ENCODE measurements at places on chromosomes 16 and 17.

- no peak for DNase-seq
Observed at GRCh38 chr17:7025245-7025644, 2.4 kb downstream of the BCL6B start.

GRCh38 chr16:86700046-86700945 is 121.9 kb downstream of the FOXL1 start:
- no peak for DNase-seq

- DNase-seq: no peak
Observed at GRCh38 chr17:79049821-79050220, 24.8 kb upstream of the ENGASE start.

DNA sequence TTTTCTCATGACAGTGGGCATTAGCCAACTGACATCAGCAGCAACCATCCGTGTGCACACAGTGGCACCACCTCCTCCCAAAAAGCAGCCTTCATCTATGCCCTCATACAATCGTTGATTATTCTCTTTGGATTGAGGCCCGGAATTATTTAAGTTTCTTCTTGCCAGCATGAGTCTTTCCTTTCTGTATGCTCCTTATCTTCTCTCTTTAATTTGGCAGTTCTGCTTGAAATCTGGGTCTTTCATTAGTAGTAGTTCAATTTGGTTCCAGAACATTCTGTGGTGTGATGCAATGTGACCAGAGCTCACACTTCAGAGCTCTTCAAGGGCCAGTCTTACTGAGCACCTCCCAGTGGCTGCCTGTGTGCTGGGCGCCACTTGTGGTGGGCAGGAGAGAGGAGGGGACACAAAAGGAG is 52.2 kb upstream of the STH start:
- DNase-seq: no peak

- no peak for DNase-seq
Observed at GRCh38 chr17:9225305-9226101, 204.2 kb downstream of the NTN1 start.

GRCh38 chr16:2835638-2836493 is 5.8 kb downstream of the ZG16B start:
- peak; percentile 97 for DNase-seq

DNA sequence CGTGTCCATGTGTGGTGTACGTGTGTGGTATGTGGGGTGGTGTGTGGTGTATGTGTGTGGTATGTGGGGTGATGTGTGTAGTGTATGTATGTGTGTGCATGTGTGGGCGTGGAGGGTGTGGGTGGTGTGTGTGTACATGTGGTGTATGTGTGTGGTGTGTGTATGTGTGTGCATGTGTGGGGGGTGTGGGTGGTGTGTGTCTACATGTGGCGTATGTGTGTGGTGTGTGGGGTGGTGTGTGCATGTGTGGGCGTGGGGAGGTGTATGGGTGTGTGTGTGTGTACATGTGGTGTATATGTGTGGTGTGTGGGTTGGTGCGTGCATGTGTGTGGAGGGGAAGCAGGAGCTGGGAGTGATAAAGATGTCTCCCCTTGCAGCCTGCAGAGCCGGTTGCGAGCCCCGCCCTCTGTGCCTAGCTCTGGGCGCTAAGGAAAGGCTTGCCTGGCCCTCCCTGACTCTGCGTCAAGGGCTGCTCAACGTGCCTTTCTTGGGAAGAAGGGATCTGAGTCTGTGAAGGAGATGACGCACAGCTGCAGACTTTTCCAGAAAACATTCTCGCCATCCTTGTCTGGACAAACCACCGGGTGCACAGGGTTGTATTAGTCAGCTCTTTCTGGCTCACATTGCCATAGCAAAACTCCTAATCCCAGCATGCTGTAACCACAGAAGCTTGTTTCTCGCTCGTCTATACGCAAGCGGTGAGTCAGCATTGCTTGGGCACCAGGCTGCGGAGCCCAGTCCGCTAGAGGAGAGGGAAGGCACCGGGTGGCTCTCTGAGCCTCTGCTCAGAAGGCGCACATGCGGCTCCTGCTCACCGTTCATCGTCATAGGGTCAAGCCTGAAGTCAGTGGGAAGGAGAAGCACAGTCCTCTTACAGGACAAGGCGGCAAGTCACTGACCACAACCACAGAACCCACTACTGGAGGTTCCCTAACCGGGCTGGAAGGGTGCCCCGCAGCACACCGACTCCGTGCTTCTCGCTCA is 2.0 kb upstream of the CD300H start:
- DNase-seq: peak; percentile 82

DNA sequence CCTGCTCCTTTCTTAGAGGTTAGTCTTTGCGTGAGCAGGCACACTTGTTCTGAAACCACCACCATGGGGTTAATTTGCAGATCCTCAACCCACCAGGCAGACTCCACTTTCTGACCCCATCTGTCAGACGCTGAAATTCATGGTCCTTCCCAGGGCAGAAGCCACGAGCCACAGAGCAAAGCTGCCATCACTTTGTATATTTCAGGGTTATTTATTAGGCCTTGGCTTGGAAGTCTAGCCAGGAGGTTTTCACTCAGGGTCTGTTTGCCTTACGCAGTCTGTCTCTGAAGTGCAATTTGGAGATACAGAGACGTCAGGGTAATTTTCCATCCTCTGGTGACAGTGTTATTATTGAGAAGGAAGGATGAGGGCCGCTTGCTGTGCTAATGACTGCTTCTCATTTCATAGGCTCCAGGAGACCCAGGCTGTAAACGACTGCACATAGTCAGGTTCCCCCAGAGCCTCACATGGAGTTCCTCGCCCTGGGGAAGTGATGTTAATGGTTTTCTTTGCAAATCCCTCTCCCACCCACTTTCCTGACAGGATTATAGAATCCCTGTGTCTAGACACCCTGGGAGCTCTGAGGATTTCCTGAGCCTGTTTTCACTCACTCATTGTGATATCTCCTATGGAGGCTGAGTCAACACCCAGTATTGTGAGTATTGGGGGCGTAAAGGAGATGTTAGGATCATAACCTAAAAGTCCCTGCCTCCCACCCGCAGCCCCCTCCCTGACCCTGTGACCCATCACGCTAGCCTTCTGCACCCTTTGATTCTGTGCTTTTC is 269.0 kb downstream of the ABCC12 start:
- DNase-seq: peak; percentile 41

- no peak for DNase-seq
Observed at GRCh38 chr17:44310188-44310587, 1.8 kb downstream of the RUNDC3A start.

GRCh38 chr16:66919569-66920298 is 1.0 kb upstream of the CDH16 start:
- no peak for DNase-seq

DNA sequence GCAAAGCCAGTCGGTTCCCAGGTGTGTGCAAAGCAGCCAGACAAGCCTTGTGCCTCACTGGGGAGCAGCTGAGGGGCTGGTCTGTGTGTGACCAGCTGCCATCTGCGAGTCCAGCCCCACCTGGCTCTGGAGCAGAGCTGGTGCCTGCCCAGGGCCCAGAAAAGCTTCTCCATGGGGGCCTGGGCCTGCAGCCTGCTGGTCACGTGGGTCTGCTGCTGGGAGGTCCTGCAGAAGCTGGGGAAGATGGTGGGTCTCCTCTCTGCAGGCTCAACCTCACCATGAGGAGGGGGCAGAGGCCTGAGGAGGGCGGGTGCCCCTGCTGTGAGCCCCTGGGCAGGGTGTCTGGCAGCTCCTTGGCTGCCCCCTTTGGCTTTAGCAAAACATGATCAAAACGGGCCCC is 71.9 kb downstream of the ENGASE start:
- DNase-seq: no peak

Measured in EL (cell line).